GM20000 (cell line): ENCODE measurements at places on chromosomes 4 and X.

GRCh38 chr4:77996076-77996475 lies 61.0 kb upstream of the FRAS1 start:
- no peak for DNase-seq

DNA sequence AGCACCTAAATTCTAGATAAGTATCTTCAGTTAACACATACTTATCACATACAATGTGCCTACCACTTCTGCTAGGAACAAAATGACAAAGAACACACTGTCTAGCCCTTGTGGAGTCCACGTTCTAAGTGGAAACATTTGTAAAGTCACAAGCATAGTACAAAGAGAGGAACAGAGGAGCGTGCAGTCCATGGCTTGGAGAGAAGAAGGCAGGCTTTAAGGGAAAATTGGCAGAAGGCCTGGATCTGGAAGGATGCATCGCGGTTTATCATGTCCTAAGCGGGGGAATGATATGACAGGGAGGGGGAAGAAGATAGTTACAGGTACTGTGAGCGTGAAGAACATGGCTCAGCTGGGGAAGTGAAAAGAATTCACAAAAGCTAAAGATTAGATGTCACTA lies 218.0 kb downstream of the PRDM5 start:
- DNase-seq = no peak

DNA sequence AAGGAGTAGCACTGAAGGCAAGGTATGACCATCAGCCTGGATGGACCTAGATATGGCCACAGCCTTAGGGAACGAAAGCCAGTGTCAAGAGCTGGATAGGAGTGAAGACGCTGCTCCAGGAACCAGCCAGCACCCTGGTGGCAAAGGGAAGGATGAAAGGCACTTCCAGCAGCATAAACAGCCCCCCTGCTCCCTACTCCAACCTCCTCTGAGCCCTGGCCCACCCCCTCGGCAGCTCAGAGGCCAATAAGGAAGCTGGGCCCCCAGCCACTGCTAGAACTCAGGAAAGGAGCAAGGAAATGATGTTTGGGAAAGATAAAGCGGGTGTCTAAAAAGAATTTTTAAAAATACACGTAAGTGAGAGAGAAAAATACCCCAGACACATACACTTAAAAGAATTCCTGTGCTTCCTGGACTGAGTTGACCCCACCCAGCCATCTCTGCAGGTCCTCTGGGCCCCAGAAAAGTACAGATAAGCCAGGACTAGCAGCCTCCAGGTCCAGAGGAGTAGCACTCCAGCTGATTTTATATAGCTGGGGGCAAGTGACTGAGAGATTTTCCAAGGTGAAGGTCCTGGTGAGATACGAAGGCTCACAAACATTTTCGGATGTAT lies 170.4 kb downstream of the SHROOM4 start:
- no peak for DNase-seq

DNA sequence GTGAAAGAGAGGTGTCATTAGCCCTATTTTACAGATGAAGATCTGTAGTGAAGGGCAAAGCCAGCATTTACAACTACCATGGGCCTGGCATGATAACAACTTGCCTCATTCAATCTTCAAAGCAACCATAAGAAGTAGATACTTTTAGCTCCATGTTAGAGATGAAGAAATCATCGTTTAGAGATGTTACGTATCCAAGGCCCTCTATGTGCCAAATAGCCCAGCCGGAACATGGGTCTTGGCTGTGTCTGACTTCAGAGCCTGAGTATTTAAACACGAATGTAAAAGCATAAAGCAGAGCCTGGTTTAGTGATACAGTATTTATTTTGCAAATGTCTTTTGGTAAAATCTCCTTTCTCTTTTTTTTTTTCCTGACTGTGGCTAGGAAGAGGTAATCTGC lies 197.1 kb downstream of the RASL11B start:
- no peak for DNase-seq

DNA sequence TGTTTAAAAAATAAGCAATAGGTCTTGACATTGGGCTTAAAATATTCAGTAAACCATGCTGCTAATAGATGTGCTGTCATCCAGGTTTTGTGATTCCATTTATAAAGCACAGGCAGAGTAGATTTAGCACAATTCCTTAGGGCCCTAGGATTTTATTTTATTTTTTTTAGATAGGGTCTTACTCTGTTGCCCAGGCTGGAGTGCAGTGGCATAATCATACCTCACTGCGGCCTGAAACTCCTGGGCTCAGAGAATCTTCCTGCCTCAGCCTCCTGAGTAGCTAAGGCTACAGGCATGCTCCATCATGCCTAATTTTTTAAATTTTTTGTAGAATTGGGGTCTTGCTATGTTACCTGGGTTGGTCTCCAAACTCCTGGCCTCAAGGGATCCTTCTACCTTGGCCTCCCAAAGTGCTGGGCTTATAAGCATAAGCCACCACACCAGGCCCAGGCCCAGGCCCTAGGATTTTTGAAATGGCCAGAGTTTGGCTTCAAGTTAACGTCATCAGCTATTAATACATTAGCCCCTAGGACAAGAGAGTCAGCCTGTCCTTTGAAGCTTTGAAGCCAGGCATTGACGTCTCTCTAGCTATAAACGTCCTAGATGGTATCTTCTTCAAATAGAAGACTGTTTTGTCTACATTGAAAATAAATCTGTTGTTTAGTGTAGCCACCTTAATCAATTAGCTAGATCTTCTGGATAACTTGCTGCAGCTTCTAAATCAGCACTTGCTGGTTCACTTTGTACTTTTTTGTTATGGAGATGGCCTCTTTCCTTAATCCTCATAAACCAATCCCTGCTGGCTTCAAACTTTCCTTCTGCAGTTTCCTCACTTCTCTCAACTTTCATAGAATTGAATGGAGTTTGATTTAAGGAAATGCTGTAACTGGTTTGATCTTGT lies 35.8 kb downstream of the EIF2S3 start:
- no peak for DNase-seq

DNA sequence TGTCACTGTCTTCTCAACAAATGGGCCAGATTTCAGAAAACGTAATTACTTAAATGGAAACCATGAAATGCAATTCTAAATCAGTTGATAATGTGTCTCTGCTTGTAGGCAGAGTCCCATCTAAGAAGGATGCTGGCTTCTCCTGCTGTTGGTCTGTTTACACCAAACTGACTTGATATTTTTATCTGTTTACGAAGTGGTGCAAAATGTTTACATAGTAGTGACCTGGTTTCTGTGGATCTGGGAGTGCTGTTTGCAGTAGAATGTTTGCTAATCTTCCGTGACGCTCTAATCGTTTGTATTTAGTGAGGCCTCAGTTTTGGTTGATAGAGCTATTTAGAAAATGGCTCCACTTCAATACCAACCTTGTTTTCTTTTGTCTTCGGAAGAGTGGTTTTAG lies 213.5 kb downstream of the VEGFC start:
- DNase-seq = no peak

DNA sequence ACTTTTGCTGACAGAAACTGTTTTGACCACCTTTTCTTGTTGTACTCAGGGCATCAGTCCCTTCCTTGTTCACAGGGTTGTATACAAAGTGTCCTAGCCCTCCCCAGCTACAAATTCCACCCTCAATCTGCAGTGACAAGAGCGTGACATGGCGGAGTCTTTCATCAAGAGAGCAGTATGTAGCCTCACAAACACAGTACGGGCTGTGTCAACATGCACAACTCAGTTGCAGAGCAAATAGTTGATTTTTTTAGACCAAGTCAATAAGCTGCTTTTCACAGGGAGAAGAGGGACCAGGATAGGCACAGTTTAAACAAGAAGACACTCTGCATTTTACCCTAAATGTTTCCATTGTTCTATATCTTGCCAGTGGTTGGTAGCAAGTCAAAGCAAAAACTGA lies 8.6 kb upstream of the HS6ST2 start:
- DNase-seq = no peak

- DNase-seq = no peak
Measured at GRCh38 chr4:54400802-54401201, 171.7 kb downstream of the PDGFRA start.

DNA sequence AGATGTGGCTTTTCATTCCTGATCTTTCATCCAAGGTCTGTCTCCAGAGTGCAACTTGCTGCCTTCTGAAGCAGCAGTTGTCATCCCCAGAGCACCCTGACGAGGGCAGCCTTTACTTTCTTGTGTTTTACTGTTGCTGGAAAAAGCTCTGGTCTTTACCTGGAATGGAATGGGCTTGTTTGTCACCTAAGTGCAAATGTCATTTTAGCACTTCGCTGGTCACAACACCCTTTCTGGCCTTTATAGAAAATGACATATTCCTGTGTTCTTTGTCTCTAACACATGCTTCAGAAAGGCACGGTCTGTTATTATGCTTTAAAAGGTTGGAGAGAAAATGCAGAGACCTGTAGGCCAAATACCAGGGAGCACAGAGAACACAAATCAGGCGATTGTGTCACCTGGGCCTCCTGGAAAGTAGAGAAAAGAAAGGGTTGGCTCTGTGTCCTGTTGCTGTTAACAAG lies 332.7 kb upstream of the IGFBP7 start:
- peak; percentile 21 for DNase-seq

DNA sequence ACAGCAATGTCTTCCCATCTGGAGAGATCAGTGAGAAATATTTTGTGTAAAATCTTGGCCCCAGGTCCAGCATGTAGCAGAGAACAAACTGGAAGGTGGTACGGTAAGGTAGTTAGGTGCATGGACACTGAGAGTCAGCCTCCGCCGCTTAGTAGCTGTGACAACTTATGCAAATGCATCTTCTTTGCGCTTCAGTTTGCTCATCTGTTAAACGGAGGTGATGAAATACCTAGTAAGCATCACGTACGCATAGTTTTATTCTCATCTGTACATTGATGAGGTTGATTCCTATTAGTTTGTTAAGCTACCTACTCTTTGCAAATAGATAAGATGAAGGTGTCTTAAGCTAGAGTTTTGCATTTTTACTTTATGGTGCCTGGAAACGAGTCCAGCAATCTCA lies 80.0 kb upstream of the MSX1 start:
- no peak for DNase-seq

- no peak for DNase-seq
Measured at GRCh38 chr4:58301376-58301999, 1191.3 kb upstream of the IGFBP7 start.

GRCh38 chrX:44937606-44938005 lies 64.6 kb downstream of the KDM6A start:
- DNase-seq = no peak

DNA sequence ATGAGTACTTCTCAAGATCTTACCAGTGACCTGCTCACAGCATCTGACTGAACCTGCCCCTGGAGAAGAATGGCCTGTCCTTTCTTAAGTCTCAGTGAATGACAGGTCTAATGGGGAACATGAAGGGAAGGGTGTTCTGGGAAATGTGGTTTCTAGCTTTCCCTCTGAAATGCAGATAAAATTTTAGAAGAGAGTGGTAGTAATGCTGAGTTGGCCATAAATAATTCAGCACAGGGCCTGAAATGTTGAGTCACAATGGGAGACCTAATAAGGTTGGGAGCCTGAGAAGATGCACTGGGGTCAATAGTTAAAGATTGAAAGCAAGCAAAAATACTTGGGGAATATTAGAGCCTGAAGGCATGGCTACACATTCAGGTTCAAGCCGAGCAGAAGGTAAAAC lies 214.9 kb upstream of the ARHGAP24 start:
- no peak for DNase-seq

GRCh38 chrX:110086162-110086915 lies 83.4 kb downstream of the TMEM164 start:
- no peak for DNase-seq

DNA sequence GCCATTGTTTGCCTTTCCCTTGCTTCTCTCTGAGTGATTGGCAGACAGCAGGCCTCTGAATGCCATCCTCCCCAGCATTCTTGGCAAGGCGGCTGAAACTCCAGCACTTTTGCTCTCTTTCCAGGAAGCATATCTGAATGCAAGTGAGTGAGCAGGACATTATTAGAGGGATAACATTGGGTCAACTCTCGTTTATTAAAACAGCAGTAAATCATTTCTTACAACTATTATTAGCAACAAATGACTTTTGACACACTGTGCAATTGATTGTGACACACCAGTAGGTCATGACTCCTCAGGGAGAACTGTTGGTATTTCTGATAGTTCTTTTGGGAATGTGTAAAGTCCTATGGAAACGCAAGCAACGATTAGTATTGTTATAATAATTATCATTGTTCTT lies 103.8 kb downstream of the EFNB1 start:
- DNase-seq = no peak

GRCh38 chr4:165378398-165378744 lies 437 bp upstream of the CPE start:
- peak; percentile 7 for DNase-seq

- DNase-seq = no peak
Measured at GRCh38 chrX:42025861-42026260, 102.5 kb upstream of the CASK start.

GRCh38 chr4:139782926-139783522 lies 117.4 kb downstream of the MGST2 start:
- DNase-seq = no peak

GRCh38 chr4:31194823-31195222 lies 474.7 kb downstream of the PCDH7 start:
- DNase-seq = no peak

- DNase-seq = no peak
Measured at GRCh38 chrX:135893294-135893817, at the start of the genes CT45A10 and SAGE1. TSS of gene CT45A10 (minus strand) at chrX:135893444. CDS start at chrX:135885344, 8,100 bp downstream. TSS of gene SAGE1 (plus strand) at chrX:135893716. CDS start at chrX:135896243, 2,527 bp downstream.
